ENCODE measurements at places on chromosomes 16 and 17. TPM values are rescaled to one million over a fixed set of nuclear protein-coding genes. Genes with fewer than 3 reads are reported as not detected.

Gene MYO1C
- 43.7 TPM for total RNA-seq

Gene TEX19
- total RNA-seq = 0.51 TPM

Gene GAS2L2
- not detected for total RNA-seq

Gene PYDC1
- total RNA-seq = not detected

Gene FOXL1
- 2.0 TPM for total RNA-seq

Gene ABCA10
- total RNA-seq = 0.04 TPM

Gene SRL
- 51.1 TPM for total RNA-seq

Gene ADAD2
- total RNA-seq = not detected

Gene GALR2
- not detected for total RNA-seq

Gene ABCA6
- not detected for total RNA-seq

Gene PLSCR3
- 25.9 TPM for total RNA-seq

Gene CCL5
- total RNA-seq = not detected

Gene FADS6
- total RNA-seq = 0.83 TPM

Gene PRR29
- total RNA-seq = 2.9 TPM

Gene MIEN1
- 31.6 TPM for total RNA-seq

Gene CHMP1A
- 82.2 TPM for total RNA-seq

Gene KRT14
- total RNA-seq = not detected

Gene RNF227
- 20.3 TPM for total RNA-seq

Gene PDILT
- not detected for total RNA-seq

Gene MYH13
- 0.09 TPM for total RNA-seq

Measured in cardiac muscle cell (in vitro differentiated cells and primary cell).